ENCODE measurements at places on chromosomes 6 and 20.

DNA sequence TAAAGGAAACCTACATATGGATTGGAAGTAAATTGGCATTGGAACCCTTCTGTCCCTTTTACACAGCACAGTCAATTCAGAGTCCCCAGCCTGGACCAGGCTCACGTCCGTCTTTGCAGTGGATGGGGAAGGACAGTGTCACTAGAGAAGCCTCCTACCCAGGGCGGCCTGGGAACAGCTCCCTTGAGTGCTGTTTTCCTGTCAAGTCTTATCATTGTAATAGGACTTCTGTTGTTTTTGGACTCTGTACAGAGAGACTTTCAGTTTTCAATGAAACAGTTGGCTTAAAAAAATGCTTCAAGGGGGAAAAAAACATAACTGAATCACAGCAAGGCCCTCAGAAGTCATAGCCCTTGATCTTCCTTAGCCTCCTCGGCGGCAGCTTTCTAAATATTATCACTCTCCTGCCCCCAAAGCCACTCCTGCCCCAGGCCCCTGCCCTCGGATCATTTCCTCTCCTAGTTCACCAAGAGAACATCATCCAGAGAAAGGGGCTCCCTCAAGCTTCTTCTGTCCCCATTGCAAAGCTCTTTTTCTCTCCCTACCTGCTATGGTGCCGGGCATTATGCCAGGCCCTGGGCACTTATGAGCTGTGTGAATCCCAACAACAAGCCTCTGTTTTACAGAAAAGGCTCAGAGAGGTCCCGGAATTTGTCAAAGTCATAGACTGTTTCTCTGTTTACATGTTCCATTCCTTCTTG lies 37.8 kb upstream of the CNKSR3 start:
- no peak for DNase-seq

GRCh38 chr6:113103634-113104361 lies 753.3 kb upstream of the MARCKS start:
- no peak for DNase-seq

- DNase-seq: no peak
These were observed 20.2 kb downstream of the MICA start for GRCh38 chr6:31423550-31423949.

DNA sequence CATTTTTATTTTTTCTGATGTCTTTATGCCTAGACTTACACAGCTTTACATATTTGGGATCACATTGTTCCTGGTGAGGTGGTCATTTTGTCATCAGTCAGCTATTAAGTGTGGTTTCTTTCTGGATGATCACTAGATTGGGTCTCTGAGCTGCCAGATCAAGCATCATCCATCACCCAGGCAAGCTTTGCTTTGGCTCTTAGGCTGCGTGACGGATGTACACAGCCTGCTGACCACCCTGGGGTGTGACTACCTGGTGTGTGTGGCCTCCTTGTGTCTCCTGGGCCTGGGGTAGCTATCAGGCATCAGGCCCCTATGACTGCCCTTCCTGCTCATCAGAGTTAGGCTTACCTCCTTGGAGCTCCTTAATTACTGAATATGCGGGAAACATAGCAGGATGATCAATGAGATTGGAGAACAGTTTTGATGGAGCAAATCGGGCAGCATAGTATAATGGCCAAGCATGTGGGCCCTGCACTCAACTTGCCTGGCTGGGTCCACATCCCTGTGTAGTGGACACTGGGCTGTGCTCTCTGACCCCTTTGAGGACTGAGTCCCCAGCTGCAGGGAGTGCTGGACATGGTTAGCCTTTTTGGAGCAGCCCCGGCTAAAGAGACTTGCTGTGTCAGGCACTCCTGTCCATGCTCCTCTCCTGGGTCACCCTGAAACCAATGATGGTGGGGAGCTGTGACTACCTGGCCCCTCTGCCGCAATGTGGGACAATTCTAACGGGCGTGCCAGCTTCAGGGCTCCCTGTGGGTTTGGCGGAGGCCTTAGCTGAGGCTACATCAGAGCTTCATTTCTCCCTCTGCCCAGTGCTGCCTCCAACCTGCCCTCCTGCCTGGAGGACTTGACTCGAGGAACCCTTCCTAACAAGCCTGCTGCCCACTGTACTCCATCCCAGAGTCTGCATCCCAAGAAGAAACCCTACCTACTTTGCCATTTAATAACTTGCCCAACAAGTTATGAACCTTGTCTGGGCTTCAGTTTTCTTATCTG lies 8.2 kb downstream of the DAAM2 start:
- DNase-seq: no peak

- DNase-seq: no peak
These were observed 622.6 kb upstream of the PTCHD4 start for GRCh38 chr6:48733581-48733980.

- DNase-seq: no peak
These were observed 128.8 kb downstream of the PHF3 start for GRCh38 chr6:63764318-63764916.

GRCh38 chr6:139711804-139712585 lies 337.5 kb upstream of the CITED2 start:
- no peak for DNase-seq

- no peak for DNase-seq
These were observed 335.3 kb downstream of the CD83 start for GRCh38 chr6:14452567-14453527.

- no peak for DNase-seq
These were observed 195.2 kb upstream of the POU3F2 start for GRCh38 chr6:98639089-98639635.

GRCh38 chr20:19888269-19888671 lies 128.9 kb upstream of the NAA20 start:
- no peak for DNase-seq

DNA sequence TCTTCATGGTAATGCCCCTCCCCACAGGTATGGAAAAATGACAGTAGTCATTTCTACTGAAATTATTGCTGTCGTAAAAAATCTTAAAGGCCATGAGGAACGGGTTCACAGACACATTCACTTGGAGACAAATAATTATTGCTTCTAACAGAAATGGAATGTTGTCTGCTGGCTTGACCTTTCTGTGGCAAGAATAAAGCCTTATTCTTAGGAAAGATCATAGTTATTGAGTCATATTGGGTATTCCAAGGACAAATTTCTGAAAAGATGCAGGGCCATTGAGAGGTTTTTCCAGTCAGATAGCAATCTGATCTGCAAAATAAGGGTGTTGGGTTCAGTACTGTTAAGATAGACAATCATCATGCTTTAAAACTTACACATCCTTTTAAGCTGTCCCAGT lies 29.2 kb downstream of the AKAP7 start:
- no peak for DNase-seq

GRCh38 chr6:147508866-147509608 lies 547 bp downstream of the SAMD5 start:
- no peak for DNase-seq

GRCh38 chr6:20559924-20560551 lies 25.8 kb downstream of the CDKAL1 start:
- no peak for DNase-seq

- DNase-seq: no peak
These were observed 334.1 kb downstream of the TAF4 start for GRCh38 chr20:61731363-61732181.

GRCh38 chr20:18258126-18258860 lies 30.0 kb upstream of the ZNF133 start:
- DNase-seq: no peak

DNA sequence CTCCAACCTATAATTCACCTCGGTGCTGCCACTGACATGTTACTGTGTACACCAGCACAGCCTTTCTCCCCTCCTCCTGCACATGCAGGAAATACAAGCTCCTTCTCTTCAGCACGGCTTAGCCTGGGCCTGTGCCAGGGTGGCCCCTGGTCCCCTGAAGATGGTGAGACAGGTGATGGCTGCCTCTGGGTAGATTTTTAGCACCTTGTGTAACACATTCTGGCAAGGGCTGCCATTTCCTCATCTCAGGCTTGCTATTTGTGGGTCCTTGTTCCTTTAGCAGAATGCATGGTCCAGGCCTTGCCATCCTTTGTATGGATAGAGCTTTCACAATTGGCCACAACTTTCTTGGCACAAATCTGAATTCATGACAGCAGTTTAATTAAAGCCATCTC lies 151.3 kb downstream of the CDC5L start:
- no peak for DNase-seq

DNA sequence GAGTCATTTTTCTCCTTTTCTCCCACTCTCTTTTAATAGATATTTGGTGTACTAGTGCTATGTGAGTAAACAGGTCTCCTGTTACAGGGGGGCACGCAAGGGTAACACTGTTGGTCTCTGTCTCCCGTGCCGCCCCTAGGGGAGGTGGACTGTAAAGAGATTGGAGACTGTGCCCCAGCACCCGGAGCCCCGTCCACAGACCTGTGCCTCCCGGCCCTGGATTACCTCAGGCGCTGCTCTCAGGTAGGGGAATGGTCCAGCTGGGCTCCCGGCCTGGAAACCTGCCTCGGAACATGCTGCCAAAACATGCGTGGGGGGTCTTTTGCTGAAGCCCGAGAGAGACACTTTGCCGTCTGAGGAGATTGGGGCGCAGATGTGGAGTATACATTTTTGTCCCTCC lies 66.4 kb upstream of the SMIM28 start:
- no peak for DNase-seq

GRCh38 chr6:113330636-113330946 lies 526.6 kb upstream of the MARCKS start:
- DNase-seq: no peak

DNA sequence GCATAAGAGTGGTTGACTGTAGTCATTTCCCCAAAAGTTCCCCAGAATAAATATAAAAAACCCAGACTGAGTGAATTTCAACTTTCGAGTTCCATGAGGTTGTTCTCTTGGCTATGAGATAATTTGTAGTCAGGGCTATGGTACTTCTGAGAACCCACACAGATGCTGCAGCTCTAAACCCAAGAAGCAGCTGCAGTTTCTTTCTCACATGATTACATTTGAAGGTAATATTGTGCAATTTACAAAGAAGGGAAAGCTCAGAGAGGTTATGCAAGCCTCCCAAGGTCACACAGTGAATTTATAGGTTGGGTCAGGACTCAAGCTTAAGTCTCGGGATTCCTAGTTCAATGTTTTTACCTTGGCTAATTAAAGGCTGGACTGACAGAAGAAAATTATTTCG lies 29.7 kb upstream of the CD93 start:
- no peak for DNase-seq

DNA sequence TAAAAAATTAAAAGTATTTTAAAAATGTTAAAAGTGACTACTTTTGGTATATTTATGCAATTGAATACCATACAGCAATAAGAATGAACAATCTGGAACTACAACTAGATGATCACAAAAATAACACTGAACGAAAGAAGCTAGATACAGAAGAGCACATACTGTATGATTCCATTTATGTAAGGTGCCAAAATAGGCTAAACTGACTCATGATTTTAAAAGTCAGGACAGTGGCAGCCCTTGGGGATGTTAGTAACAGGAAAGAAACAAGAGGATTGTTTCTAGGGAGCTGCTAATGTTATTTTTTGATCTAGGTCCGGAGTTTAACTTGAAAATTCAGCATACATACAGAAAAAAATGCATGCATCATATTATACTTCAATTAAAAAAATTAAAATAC lies 42.3 kb downstream of the KIF13A start:
- DNase-seq: no peak

GRCh38 chr20:9255171-9255570 lies 186.3 kb downstream of the PLCB4 start:
- DNase-seq: no peak

- DNase-seq: no peak
These were observed 210.9 kb upstream of the TBX18 start for GRCh38 chr6:84975316-84975715.

DNA sequence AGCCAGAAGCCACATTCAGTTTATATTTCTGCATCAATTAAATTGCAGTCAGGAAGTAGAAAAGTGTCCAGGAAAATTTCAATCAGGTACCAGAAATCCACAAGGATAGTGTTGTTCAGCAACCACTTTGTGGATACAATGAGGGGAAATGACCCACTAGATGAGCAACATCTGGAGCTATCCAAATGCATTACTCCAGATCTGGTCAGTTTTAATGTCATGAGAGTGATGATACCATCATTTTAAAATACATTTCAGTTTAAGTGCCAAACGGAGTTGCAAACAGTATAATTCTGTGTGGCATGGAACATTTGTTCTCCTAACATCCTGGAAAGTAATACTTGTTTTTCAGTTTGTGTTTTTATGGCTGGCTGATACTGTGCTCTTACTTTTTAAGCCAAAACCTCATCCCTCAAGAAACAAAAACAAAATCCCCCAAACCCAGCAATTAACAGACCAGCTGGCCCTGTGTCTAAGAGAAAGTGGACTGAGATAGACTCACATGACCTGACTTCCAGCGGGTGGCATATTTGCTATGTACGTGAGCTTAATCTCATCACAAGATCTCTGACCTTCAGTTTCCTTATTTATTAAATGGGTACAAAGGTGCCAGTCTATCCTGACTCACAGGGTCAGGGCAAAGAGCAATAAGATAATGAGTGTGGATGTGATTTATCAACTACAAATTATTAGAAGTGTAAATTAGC lies 58.8 kb upstream of the CNKSR3 start:
- no peak for DNase-seq

DNA sequence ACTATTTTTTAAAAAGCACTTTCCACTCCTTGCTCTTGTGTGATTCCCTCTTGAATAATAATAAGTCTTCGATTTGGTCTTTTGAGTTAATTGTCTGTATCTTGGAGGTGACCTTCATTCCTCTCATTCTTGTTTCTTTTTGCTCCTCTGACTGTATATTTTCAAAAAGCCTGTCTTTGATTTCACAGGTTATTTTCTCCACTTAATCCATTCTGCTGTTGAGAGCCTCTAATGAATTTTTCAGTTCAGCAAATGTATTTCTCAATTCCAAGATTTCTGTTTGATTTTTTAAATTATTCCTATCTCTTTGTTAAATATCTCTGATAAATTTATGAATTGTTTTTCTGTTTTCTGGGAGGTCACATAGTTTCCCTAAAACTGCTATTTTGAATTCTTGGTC lies 21.7 kb upstream of the KIAA1586 start:
- DNase-seq: no peak

DNA sequence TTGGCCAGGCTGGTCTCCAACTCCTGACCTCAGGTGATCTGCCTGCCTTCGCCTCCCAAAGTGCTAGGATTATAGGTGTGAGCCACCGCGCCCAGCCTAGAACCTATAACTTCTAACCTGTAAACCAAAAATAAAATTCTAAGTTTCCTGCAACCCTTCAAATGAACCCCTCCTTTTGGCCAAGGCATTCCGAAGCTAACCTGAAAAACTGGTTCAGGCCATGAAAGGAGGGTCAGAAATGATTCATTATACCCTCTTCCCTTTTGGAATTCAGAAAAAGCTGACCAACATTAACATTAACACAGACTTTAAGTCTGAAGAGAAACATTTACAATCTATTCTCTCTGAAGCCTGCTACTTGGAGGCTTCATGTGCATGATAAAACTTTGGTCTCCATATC lies 165.1 kb downstream of the TINAG start:
- no peak for DNase-seq

Data from activated CD4-positive, CD25-positive, alpha-beta regulatory T cell treated with anti-CD3 and anti-CD28 coated beads, Interleukin-2, amount 50 U/mL, for 16 hours (primary cell).